ENCODE measurements at places on chromosomes 1 and 21.
A peak's percentile ranks its signal among the peaks of the same experiment; 100 is the strongest.

DNA sequence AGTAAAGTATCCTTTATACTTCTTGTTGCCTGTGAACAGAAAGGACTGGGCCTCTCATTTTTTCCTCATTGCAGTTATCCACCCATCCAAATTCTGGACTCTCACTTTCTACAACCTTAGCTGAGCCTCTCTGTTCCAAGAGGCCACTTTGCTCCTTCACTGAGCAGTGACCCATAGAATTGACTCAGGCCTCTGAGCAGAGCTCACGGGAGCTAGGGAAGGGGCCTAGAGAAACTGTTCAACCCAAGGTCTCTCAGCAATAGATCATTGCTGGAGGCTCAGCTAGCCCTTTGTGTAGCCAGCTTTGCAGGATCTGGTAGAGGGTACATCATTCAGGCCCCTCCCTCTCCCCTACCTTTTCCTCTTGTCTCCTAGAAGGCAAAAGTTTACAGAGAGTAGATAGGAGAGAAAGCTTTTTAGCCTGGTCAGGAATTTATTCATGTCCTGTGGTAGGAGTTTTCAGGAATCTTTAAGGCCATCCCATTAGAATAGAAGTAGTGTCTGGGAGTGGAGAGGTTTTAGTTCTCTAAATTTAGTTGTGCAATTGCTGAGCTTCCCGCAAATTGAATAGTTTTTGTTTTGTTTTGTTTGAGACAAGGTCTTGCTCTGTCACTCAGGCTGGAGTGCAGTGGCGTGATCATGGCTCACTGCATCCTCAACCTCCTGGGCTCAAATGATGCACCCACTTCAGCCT, 6.7 kb downstream of the INTS3 start:
- DNase-seq, result no peak

GRCh38 chr1:43214501-43215444, 42.6 kb downstream of the CFAP57 start:
- DNase-seq, result no peak

- no peak for DNase-seq
Measured at GRCh38 chr1:153794624-153795329, 19.6 kb downstream of the SLC27A3 start.

DNA sequence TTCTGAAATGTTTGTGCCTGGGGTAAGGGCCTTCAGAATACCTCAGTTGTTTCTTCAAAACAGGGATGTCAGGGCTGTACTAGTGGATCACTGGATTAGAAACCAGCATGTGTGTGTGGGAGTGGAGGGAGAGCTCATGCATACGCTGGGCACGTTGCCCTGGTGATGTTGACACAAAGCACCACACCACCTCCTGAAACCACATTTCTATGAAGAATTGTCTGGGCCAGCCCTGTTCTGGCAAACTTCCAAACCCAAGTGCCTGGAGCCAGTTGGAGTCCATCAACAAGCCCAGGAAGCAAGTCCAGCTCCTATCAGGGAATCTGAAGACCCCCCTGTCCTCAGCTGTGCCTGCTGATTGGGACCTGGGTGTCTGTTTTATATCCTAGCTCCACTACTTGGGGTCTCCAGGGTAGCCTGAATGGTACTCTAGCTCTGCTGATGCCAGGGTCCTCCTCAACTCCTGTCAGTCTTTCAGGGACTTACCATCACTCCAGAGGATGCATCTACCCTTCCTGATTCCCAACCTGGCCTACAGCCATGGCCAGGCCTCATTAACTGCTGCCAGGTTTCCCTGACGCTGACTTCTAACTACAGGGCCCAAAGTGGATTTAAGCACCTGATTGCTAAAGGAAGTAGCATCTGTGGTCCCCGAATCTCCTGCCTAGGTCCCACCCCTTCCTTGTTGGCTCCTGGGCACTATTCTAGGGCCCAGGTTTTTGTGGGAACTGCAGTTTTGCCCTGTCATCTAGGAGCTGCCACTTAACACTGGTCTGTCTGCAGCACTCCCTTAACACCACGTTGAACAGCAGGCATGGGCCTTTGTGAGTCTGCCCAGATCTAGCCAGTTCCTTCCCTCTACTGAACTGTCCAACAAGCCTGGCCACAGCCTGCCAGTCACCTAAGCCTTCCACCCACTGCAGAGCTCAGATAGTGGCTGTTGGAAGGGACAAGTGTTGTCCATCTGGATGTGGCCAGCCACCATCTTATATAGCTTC, 45.5 kb downstream of the LPAR3 start:
- DNase-seq, result peak; percentile 28

GRCh38 chr21:25329227-25329825, 278.0 kb downstream of the MRPL39 start:
- DNase-seq, result no peak

DNA sequence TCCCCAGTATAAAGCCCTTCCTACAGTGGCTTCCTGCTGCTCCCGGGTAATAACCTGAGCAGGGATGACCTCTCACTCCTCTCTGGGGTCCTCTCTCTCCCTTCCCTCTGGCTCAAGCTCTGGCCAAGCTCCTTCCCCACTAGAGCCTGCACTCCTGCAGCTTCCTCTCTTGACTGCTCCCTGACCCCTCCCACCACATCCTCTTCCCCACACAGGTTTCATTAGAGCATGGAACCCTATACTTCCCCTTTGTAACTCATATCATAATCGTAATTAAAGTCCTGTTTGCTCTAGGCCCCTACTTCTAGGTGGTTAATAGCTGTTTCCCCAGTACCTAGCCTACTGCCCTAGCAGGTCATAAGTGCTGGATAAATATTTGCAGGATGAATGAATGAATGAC, 146.2 kb downstream of the C1orf21 start:
- no peak for DNase-seq

GRCh38 chr1:19793360-19794046, 6.2 kb downstream of the TMCO4 start:
- no peak for DNase-seq

DNA sequence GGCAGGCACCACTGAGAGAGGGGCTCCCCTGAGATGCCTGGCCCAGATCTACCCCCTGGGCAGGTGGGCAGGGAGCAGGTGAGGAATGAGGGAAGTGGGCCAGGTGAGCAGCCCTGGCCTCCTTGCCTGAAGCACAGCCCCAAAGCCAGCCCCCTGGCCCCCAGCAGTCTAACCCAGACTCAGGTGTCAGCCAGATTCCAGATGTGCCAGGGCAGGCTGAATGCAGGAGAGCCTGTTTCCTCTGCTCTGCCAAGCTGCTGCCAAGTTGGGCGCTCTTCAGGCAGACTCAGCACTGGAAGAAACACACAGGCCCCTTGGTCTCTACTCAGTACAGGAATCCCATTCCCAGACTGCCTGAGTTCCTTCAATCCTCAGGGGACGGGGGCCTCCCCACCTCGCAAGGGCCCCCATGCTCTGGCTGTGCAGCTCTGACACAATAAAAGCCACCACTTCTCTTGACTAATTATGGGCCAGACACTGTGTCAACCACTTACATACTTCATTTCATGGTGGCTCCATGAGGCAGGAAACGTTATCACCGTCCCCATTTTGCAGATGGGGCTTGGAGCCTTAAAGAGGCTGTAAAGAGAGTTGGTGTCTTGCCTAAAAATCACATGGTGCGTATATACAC, 20.4 kb downstream of the ARHGEF19 start:
- DNase-seq, result no peak

DNA sequence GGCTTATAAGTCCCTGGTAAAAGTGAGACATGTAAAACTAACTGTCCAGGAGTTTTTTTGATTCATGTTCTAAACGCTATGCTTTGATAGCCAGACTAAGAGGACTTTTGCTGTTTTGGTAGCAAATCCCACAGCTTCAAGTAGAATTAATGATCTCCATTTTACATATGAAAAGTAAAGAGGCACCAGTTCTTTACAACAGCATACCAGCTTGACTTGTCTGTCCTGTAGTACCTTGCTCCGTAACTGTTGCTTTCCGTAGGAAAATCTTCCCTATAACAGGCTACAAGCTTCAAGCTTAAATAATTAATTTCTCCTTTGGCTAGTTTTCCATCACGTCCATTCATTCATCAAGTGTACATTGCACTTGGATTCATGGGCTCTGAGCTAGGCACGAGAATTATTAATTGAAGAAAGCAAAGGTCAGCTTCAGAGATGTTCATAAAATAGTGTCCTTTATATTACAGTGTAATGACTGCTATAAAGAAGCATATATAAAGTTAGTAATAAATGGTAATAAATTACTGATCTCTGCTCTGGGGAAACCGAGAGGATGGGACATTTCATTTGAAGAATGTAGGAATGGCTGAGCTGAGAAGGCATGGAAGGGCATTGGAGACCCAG, 29.2 kb downstream of the B3GALT5 start:
- no peak for DNase-seq

DNA sequence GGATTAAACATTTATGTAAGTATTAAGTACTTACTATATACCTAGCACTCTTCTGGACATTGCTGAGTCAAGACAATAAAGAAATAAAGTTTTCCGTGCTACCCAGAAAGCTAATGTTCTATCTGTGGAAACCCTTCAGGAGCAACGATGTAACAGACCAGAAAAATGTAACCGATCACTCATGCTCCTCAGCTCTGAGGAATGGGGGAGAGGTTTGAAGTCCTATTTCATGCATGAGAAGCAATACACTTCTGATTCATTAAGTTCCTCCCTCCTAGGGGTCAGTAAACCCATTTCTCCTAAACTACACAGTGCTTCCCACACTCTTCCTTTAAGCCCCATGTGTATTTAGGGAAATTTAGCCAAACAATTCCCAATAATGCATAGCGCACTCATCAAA, 25.6 kb upstream of the KAZN start:
- no peak for DNase-seq

DNA sequence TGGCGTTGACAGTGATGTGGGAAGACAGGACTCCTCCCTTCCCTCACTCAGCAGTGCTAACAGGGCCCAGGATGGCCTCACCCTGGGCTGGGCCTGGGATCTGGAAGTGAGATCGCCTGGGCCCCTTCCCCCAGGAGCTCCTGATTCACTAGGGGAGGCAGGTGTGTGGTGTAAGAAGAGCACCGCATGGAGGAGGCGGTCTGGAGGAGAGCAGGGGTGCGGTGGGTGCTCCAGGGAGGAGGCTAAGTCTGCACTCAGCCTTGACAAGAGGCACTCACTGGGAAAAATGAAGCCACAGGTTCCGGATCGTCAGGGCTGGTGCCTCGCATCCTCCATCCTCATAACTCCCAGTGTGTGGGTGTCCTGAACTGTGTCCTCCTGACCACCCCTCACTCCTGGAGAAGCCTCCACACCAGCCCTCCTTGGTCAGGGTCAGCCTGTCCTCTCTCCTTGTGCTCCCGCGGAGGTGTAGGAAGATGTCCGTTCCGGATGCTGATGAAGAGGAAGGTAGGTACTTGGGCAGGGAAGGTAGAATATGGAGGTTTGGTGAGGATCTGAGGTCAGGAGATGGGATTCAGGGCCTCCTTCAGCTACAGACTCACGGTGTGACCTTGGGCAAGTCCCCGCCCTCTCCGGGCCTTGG, 142.1 kb upstream of the WNT4 start:
- no peak for DNase-seq

DNA sequence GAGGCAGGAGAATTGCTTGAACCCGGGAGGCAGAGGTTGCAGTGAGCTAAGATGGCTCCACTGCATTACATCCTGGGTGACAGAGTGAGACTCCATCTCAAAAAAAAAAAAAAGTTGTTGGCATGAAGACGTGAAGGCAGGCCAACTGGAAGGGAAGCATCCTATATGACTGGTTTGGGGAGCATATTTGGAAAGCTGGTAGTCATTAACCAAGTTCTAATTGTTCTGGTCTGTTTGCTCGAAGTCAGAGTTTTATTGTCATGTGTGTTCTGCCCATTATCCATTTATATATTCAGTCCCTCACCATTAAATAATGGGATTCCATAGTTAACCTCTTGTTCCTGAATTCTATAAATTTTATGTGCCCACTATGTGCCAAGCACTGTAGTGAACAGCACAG, 3.3 kb upstream of the GLRX2 start:
- no peak for DNase-seq

DNA sequence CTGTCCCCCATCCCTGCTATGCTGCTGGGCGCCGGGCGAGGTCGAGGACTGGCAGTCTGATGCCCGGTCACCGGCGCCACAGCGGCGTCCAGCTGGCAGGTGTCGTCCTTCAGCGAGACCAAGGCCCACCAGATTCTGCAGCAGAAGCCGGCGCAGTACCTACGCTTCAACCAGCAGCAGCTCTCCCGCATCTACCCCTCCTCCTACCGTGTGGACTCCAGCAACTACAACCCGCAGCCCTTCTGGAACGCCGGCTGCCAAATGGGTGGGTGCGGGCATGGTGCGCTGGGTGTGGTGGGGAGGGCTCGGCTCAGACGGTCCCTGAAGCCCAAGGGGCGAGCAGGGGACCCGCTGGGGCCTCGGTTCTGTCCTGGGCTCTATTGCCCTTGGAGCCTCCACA, 20.7 kb downstream of the PLCH2 start:
- DNase-seq, result no peak

- DNase-seq, result no peak
Measured at GRCh38 chr1:59408608-59409240, 111.8 kb downstream of the FGGY start.

- no peak for DNase-seq
Measured at GRCh38 chr1:32345289-32345827, 9.3 kb upstream of the MARCKSL1 start.

DNA sequence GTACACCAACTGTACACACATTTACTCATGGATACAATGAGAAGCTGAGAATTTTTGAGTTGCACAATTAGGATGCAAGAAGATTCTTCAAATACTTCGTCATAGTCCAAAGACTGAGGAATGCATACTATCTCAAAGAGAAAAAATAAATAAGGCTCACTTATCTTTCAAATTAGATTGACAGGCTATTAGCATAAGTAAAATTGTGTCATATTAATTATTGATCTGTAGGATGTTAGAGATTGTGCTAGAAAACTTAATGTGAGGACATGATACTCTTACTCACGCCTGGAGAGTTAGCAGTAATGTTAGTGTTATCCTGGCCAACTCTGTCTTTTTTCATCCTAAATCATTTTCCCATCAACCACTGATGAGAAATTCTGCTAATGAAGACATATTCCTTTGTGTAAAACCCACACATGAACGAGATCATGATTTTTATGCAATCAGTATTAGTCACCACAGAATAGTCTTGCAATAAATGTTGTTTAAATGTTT, 659.0 kb downstream of the LTN1 start:
- DNase-seq, result no peak

DNA sequence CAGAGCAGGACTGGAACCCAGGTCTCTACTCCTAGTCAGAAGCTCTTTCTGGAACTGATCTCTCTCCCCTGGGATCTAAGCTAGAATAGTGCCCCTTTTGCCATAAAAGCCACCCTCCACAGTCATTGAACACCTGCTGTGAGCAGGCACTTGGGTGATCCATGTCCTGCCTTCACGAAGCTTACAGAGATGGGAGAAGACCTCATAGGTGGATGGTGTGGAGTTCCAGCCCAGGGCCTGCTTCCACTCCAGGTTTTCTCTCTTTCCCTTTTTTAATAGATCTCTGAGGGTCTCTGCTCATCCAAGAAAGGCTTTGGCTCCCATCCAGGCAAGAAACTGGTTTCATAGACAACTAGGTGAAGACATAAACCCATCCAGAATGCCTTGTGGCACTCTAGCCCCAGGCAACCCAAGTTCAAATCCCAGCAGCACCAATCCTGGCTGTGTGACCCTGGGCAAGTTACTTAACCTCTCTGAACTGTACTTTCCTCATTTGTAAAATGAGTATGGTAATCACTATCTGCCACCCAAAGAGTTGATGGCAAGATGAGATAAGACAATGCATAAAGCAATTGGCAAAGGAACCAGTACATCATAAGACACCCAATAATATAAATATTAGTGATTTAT, 46.4 kb upstream of the TMEM51 start:
- DNase-seq, result no peak

GRCh38 chr1:151867321-151867720, 13.8 kb upstream of the THEM5 start:
- no peak for DNase-seq
